ENCODE measurements at places on chromosomes 1 and 21.

- peak; percentile 14 for DNase-seq
Measured at GRCh38 chr21:21003701-21004100, 5.5 kb downstream of the NCAM2 start.

DNA sequence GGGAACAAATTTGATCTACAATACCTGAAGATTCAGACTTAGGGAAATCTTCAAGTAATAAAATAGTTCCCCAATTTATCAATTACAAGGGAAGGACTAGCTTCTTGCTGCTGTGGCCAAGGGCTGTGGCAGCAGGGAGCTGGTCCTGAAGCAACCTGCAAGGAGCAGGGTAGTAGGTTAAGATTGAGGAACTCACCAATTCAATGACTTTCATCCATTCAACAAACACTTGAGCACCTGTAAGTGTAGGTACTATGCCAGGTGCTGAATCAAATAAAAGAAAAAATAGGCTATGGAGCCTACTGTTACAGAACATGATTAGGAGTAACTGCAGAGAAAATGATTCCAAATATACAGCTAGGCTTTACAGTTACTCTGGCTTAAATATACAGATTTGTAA, 64.2 kb upstream of the RBM34 start:
- no peak for DNase-seq

DNA sequence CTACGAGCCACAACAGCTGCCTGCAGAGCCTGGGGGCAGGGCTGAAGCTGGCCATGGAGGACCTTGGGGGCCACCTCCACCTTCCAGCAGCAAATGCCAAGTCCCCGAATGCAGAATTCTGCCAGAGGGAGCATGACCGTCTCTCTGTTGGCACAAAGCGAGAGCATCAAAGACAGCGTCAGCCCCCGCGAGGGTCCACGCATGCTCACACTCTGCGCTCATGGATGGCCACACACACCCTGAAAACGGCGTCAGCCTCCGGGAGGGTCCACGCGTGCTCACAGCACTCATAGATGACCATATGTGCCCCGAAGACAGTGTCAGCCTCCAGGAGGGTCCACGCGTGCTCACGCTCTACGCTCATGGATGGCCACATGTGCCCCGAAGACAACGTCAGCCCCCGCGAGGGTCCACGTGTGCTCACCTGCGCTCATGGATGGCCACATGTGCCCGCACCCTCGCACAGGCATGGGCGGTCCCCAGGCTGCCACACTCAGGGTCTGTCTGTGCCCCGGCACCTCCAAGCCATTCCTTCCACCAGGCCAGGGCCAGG, 46.5 kb downstream of the MORN1 start:
- no peak for DNase-seq

DNA sequence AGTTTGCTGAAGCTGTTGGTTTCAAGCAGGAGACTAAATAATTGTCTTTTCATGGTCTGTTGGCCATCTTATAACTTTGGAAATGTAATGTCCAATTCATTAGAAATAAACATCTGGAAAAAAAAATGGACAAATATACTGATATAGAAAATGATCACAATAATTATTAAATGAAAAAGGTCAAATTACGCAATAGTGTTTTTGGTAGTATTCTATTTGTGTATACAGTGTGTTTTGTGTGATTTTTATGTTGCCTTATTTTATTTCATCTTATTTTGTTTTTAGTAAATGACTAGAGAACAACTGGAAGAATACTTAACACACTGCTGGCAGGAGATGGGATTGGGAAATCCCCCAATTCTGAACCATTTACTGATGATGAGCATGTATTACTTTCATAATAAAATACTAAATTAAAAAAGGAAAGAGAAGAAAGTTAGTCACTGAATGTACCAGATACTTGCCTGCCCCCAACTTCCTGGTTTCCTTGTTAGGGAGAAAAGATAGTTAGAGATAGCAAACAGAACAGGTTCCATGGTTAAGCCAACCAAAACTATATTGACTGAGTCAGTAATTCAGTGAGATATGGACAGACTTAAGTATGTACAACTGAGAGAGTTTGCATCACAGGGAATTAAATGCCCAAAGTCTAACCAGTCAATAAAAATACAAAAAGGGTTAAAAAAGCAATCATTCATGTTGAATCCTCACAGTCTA, 24.0 kb upstream of the SAMD13 start:
- no peak for DNase-seq

DNA sequence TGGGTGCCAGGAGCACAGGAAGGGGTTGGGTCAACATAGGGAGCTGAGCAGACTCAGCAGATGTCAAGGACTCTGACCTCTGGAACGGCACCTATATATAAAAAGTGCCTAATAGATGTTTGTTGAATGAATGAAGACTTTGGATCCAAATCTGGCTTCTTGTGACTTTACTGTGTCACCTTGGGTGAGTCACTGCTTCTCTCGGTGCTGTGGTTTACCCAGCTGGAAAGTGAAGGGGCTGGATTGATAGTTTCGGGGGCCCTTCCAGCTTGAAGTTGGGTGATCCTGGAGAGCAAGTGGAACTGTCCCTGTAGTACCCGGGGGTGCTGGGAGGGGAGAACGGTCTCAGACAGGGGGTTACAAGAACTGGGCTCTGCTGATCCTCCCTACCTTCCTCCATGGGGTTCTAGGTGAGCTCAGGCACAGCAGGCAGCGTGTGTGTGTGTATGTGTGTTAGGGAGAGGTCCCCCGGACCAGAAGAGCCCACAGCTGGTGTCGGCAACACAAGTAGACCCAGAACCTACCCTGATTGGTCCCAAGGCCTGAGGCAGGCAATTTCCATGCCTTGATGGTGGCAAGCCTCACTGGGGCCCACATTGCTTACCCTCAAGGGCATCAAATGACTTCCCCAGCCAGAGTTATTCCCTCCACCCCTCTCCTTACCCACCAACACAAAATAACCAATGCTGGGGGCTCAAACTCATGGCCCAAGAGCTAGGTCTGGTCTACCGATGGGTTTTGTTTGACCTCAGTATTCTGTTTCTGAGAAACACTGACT, 5.5 kb upstream of the PADI1 start:
- no peak for DNase-seq

- no peak for DNase-seq
Measured at GRCh38 chr1:31032266-31032665, 33.3 kb downstream of the PUM1 start.
